ENCODE measurements at places on chromosomes 2 and 18.

- DNase-seq = no peak
These were observed 48.7 kb downstream of the PRELID3A start for GRCh38 chr18:12456441-12456840.

- no peak for DNase-seq
These were observed 74.3 kb upstream of the SLC1A4 start for GRCh38 chr2:64914735-64915509.

DNA sequence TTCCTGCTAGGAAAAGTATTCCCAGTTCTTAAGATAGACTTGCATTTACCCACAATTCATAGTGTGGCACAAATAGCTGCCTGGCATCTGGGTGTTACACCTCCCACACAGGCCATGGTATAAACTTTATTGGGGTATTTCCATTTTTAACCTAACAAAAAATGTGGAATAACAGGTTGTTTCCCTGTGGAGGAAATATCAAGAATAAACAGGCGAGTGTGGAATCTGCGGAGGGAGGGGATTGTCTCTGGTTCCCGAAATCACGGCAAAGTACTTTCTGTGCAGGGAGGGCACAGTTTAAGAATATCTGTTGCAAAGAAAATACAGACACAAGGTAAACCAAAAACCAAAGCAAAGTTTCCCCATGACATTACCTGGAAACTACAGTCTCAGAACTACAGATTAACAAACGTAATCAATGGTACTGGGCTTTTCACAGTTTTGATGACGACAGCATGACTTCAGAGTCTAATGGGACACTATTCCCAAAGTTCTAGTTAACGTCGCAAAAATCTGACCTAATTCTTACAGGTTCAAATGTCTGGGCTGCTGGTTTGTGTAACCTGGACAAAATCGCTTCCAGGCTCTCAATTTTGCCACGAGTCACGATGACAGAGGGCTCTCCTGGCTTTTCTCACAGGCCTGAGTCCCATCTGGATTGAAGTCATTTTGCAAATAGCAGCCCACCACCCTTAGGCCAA is 1.4 kb downstream of the STARD7 start:
- DNase-seq = no peak

DNA sequence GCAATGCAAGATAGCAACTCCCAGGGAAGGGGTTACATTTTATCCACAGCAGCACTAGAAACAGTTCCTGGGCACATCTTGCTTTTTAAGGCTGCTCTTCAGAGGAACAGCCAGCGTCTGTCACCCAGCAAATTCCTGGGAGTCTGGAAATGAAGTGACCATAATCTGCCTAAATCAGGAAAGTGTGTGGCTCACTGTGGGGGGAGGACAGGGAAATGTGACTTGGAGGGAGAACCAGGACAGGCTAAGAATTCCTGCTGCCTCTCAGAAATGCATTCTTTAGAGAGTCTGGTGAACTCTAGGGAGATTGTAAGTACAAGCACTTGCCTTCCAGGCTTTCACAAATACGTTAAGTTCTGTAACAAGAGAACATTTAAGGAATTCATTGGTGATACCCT is 364.3 kb upstream of the SPHKAP start:
- DNase-seq = no peak

- DNase-seq = no peak
These were observed 51.0 kb upstream of the ID2 start for GRCh38 chr2:8630676-8631464.

DNA sequence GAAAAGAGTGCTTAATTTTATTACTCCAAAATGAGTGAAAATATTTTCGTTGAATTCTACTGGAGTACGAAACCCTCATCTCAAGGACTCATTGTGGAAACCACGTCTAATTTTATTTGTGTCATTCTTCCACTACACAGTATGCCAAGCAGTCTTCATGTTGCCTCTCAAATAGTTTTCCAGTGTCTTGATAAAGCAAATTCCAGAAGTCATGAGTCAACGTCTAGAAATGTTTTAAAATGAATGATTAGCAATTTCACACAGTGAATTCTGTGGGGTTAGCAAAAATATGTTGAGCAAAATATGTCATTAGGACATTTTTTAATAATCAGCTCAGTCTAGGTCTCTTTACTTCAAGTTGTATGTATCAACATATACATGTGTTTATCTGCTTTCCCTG is 865.5 kb downstream of the DSC3 start:
- DNase-seq = no peak

DNA sequence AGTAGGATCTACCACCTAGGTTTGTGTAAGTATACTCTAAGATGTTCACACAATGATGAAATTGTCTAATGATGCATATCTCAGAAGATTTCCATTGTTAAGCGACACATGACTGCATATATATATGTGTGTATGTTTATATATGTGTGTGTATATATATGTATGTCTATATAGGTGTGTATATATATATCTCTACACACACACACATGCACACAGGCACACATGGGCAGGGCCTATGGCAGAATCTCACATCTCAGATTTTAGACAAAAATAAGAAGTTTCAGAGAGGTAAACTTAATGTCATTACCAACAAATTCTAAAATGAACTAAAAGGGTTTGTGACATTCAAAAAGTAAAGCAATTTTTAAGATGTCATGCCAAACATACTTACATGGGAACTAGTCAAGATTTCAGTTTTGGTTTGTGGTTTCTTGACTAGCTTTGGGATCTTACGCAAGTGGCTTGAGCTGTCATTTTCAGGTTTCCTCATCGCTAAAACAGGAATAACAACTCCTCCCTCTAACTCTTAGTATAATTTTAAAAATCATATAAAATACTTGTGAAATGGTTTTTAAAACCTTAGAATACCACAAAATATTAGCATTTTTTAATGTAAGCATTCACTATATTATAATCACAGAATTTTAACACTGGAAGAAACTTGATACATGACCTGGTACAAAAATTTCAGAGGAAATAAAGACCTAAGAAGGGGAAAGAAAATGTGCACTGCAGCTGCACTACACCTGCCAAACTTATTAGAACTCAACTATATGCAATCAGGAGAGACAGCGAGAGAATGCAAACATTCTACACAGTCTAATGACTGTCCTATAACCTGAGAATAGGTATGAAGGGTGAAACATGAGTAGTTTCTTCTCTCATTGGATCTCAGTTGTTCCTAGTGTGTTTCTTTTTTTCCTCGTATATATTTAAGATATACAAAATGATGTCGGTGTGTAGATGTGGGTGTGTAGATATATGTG is 75.7 kb downstream of the TTC21B start:
- DNase-seq = no peak

- no peak for DNase-seq
These were observed 18.0 kb downstream of the GPR35 start for GRCh38 chr2:240643093-240643810.

DNA sequence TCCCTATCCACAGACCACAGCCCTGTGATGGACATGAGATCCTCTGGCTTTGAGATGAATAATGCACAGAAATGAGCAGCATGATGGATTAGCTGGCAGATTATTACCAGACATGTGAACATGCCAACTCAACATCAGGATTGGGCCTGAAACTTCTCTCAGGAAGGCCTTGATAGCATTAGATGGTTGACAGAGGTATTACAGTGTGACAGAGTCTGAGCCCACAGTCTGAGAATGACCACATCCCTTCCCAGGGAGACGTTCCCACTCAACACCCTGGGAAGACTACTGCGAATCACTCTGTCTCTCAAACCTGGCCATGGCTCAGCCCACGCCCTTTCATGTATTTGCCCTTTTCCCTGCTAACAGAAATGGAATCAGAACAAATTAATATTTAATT is 66.9 kb downstream of the BCL11A start:
- DNase-seq = no peak

- peak; percentile 52 for DNase-seq
These were observed 1.8 kb upstream of the TBR1 start for GRCh38 chr2:161414042-161415033.
